ENCODE measurements at places on chromosomes 11 and 22. TPM values are rescaled to one million over a fixed set of nuclear protein-coding genes. Genes with fewer than 3 reads are reported as not detected.

GRCh38 chr11:73139476-73140198 lies 2.5 kb downstream of the FCHSD2 start:
- H3K27ac ChIP-seq: no peak overlapping the region
- H3K4me1 ChIP-seq: peaks cover 8% of the 10 kb centered on the region
- H3K4me3 ChIP-seq: no peak overlapping the region
- H3K27me3 ChIP-seq: no peaks in the 10 kb centered on the region

- H3K36me3 ChIP-seq: no peaks in the 10 kb centered on the region
- H3K27me3 ChIP-seq: no peaks in the 10 kb centered on the region
- no peak for DNase-seq
- H3K27ac ChIP-seq: no peak overlapping the region
These were observed 54.6 kb downstream of the MCHR1 start for GRCh38 chr22:40733919-40734318.

Gene FADS2
- 17.1 TPM for total RNA-seq

Gene PLA2G6
- total RNA-seq: 36.0 TPM

Gene FOXR1
- total RNA-seq: not detected

Measured in HCT116 (cell line).